MCF 10A (cell line): ENCODE measurements at places on chromosomes 2 and 18.
A peak's percentile ranks its signal among the peaks of the same experiment; 100 is the strongest.

DNA sequence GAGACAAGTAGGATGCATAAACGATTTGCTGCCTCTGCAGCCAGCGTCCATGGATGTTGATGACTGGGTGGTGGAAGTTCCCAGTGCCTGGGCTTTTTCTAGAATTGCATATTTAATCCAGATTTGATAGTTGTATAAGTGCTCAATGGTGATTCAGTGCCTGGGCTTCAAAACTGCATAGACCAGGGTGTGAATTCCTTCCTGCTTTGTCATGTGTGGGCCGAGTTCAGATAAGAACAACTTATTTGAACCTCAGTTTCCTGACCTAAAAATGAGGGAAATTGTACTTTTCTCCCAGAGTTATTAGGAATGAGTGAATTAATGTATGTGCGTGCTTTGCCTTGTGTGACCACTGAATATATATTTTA, 154.6 kb downstream of the WDSUB1 start:
- peak overlapping the region; percentile 82 for H3K27ac ChIP-seq
- peak; percentile 63 for DNase-seq
- peaks cover 25% of the 10 kb centered on the region for H3K36me3 ChIP-seq
- no peaks in the 10 kb centered on the region for H3K27me3 ChIP-seq
- peaks cover 33% of the 10 kb centered on the region for H3K4me1 ChIP-seq
- H3K4me3 ChIP-seq, result no peak overlapping the region

GRCh38 chr2:46804794-46805193, 110.8 kb downstream of the MCFD2 start:
- no peak for DNase-seq
- no peak overlapping the region for H3K27ac ChIP-seq
- H3K36me3 ChIP-seq, result peaks cover 5% of the 10 kb centered on the region

DNA sequence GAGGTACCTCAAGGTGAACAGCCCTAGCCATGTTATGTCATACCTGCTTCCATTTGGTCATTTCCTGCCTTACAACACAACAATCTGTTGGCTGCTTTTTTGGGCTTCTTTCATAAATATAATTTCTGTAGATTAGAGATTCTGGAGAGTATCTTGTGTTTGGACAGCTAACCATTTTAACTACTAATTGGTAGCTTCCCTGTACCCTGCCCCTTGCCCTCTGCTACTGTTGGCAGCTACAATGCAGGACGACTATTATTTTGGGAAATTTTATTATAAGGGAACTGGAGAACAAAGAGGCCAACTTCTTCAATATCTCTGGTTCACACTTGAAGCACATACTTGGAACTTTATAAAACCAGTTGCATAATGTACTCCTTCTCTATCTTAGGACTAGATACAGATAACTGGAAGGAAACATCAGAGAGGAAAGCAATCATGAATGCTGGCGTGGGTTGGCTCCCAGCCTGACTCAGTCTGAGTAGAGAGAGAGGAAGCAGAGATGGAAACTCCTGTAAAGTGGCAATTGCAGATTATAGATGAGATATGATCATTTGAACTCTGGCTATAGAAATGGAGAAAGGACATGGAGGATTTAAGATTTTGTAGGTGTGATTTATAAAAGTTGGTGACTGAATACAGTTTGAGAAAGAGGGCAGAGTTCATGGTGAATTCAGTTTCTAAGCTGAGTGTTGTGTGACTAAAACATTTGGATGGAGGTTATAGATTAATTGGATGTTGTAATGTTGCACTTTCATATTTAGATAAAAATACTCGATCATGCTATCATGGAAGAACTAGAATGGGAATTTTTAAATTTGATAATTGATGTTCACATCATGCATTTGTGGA, 74.5 kb downstream of the MDH1 start:
- H3K27me3 ChIP-seq, result no peaks in the 10 kb centered on the region
- H3K27ac ChIP-seq, result peak overlapping the region; percentile 23
- peaks cover 33% of the 10 kb centered on the region for H3K4me1 ChIP-seq
- no peak overlapping the region for H3K4me3 ChIP-seq

DNA sequence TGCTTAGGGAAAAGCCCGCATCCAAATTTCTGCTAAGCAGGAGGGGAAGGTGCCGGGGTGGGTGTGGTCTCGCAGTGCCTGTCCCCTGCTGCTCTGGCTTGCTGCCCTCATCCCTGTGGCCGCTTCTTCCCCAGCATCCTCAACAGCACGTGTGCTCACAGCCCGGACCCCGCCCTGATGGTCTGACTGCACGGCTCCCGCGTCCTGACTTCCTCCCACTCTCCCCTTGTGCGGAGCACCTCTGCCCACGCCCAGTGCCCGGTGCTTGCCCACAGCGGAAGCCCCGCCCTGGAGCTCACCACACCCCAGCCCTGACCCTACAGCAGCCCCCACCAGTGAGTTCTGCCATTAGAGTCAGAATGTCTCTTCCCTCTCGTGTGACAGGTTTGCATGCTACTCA, 277.9 kb downstream of the NDUFA10 start:
- no peak overlapping the region for H3K27ac ChIP-seq
- H3K36me3 ChIP-seq, result peaks cover 6% of the 10 kb centered on the region

GRCh38 chr2:136809998-136810397, 44.7 kb downstream of the THSD7B start:
- DNase-seq, result no peak
- no peak overlapping the region for H3K27ac ChIP-seq
- no peaks in the 10 kb centered on the region for H3K4me1 ChIP-seq

- H3K27ac ChIP-seq, result peak overlapping the region; percentile 7
- peaks cover 60% of the 10 kb centered on the region for H3K4me1 ChIP-seq
- no peaks in the 10 kb centered on the region for H3K27me3 ChIP-seq
- peaks cover 39% of the 10 kb centered on the region for H3K36me3 ChIP-seq
- peak; percentile 69 for DNase-seq
- H3K4me3 ChIP-seq, result no peak overlapping the region
Observed at GRCh38 chr2:26352892-26353291, 6.3 kb upstream of the ADGRF3 start.

GRCh38 chr2:239723486-239724193, 301.5 kb downstream of the NDUFA10 start:
- H3K36me3 ChIP-seq, result no peaks in the 10 kb centered on the region
- H3K4me1 ChIP-seq, result no peaks in the 10 kb centered on the region
- H3K27me3 ChIP-seq, result peaks cover 12% of the 10 kb centered on the region
- no peak overlapping the region for H3K4me3 ChIP-seq
- no peak overlapping the region for H3K27ac ChIP-seq
- DNase-seq, result no peak

DNA sequence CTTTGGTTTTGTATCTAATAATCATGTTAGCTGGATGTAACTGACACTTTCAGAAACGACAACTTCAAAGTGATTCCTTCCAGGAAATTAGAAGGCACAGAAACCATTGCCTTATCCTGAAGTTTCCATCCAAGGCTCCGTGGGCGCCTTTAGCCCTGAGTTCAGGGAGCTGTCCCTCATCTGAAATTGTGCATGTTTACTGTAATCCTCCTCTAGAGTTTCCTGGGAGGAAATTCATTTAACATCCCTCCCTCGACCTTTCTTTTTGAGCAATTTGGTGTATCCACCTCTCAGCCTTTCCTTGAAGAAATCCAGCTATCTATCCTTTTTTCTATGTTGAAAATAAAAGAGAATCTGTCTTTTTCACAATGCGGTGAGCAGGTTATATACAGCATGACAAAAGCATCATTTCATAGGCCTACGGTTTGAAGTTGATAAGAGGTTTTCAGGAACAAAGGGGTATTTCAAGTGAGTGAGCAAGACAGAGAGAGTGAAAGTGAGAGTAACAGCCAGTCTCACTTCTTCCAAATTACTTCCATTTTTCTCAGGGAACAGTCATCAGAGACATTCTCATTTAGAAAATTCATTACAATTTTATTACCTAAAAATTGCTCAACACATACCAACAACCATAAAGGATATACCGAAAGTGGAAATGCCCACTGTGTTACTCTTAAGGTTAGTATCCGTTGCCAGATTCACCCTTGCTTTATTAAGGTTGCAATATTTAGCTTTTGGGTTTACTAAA, 167.3 kb downstream of the MREG start:
- peaks cover 5% of the 10 kb centered on the region for H3K4me1 ChIP-seq
- no peak for DNase-seq
- H3K36me3 ChIP-seq, result no peaks in the 10 kb centered on the region
- no peaks in the 10 kb centered on the region for H3K27me3 ChIP-seq
- H3K27ac ChIP-seq, result no peak overlapping the region
- H3K4me3 ChIP-seq, result no peak overlapping the region

GRCh38 chr2:61536180-61536571, 2.0 kb downstream of the XPO1 start:
- H3K27ac ChIP-seq, result peak overlapping the region; percentile 82
- no peak for DNase-seq
- peak overlapping the region; percentile 88 for H3K4me3 ChIP-seq
- peaks cover 5% of the 10 kb centered on the region for H3K4me1 ChIP-seq
- H3K36me3 ChIP-seq, result peaks cover 23% of the 10 kb centered on the region

GRCh38 chr2:133241224-133241571, 327.1 kb downstream of the NCKAP5 start:
- H3K4me3 ChIP-seq, result no peak overlapping the region
- H3K4me1 ChIP-seq, result no peaks in the 10 kb centered on the region
- H3K27me3 ChIP-seq, result no peaks in the 10 kb centered on the region
- H3K36me3 ChIP-seq, result no peaks in the 10 kb centered on the region

DNA sequence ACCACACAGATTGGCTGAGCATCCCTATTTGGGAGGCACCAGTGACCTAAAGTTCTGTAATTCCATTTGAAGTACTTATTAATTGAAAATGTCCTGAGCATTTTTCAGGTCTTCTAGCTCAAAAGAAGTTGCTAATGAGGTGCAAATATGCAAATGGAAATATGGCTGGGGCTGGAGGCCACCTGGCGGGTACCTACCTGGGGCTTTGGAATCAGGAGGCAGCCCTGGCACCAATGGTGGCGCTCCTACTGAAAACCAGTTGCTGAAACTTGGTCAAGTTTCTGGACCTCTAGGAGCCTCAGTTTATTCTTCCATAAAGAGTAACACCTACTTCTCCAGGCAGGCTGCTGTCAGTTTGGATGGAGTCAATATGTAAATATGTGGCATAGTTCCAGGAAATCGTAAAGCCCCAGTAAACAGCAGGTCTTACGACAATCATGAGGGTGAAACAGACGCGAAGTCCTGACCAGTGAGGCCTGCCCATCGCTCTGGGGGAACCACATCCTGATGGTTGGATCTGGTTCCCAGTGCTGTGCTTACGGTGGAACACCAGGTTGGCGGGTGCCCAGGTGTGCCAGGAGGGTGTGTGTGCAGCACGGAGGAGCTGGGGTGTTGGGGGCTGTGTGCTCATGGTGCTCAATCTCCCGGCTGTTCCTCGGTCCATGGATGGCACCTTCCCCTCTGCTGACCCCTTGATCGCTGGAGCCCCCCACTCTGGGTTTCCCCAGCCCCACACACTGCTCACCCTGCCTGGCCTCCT, 186.1 kb downstream of the TWIST2 start:
- DNase-seq, result no peak
- no peak overlapping the region for H3K27ac ChIP-seq
- no peaks in the 10 kb centered on the region for H3K4me1 ChIP-seq
- no peak overlapping the region for H3K4me3 ChIP-seq
- peaks cover 35% of the 10 kb centered on the region for H3K27me3 ChIP-seq
- no peaks in the 10 kb centered on the region for H3K36me3 ChIP-seq

DNA sequence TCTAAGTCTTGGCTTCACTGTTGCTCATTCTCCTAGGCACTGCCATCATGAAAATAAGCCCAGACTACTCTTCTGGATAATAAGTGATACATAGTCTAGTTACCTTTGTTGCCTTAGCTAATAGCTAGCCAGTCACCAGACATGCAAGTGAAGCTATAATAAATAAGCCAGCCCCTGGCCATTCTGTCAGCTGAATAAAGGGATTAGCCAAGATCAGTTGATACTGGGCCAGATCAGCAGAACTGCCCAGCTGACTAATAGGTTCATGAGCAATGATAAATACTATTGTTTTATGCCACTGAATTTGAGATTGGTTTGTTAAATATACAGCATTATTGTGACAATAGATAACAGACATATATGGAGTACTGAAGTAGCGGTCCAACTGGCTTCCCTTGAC, 8.0 kb upstream of the C2orf69 start:
- no peaks in the 10 kb centered on the region for H3K27me3 ChIP-seq
- DNase-seq, result no peak
- no peak overlapping the region for H3K4me3 ChIP-seq
- no peaks in the 10 kb centered on the region for H3K36me3 ChIP-seq

DNA sequence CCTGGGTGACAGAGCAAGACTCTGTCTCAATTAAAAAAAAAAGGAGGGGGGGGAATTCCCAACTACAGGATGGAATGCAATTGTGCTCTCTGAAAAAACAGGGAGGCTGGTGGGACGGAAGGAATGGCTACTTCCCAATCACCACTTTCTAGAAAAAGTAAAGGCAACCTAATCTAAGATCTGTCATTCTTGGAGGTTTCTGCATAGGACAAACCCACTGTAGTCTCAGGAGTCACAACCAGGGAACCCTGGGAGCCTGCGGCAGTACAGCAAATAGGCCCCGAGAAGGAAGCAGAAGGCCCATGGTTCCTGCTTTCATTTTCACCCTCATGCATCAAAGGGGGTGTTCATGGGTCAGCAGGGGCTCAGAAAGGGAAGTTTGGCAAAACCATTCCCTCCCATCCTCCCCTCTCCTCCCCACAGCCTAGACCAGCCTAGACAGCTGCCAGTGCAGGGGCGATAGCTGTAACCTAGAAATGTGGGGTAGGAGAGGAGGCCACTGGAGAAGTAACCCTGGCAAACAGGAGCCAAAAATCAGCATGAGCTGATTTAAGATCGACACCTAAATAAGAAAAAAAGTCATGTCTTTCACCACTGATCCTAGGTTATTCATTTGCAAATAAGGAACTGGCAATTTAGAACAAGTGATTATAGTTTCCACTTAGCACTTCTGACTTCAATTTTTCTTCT, 48.0 kb downstream of the TRABD2A start:
- H3K4me1 ChIP-seq, result no peaks in the 10 kb centered on the region
- no peaks in the 10 kb centered on the region for H3K27me3 ChIP-seq
- H3K4me3 ChIP-seq, result no peak overlapping the region
- H3K36me3 ChIP-seq, result peaks cover 11% of the 10 kb centered on the region
- H3K27ac ChIP-seq, result no peak overlapping the region

DNA sequence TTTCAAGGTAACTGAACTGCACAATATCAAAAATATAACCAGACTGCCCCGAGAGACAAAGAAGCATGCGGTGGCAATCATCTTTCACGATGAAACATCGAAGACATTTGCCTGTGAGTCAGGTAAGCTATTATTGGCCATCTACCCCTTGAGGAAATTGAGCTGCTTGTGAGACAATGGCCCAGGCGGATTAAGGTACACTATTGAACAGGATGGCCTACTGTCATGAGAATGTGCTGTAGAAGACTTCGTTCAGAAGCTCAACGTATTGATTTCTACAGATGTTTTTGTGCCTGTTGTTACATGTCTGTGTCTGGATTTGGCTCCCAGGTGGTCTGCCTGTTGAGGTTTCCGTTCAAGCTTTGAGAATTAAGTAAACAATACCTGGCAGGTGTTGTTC, 198.7 kb downstream of the DOK6 start:
- H3K27ac ChIP-seq, result no peak overlapping the region
- no peak overlapping the region for H3K4me3 ChIP-seq
- H3K4me1 ChIP-seq, result no peaks in the 10 kb centered on the region
- no peaks in the 10 kb centered on the region for H3K36me3 ChIP-seq
- peaks cover 15% of the 10 kb centered on the region for H3K27me3 ChIP-seq
